NCI-H1694 (cell line): ENCODE measurements at places on chromosomes 6 and 20.

- DNase-seq = no peak
These were observed 269.0 kb downstream of the UST start for GRCh38 chr6:149015535-149016525.

DNA sequence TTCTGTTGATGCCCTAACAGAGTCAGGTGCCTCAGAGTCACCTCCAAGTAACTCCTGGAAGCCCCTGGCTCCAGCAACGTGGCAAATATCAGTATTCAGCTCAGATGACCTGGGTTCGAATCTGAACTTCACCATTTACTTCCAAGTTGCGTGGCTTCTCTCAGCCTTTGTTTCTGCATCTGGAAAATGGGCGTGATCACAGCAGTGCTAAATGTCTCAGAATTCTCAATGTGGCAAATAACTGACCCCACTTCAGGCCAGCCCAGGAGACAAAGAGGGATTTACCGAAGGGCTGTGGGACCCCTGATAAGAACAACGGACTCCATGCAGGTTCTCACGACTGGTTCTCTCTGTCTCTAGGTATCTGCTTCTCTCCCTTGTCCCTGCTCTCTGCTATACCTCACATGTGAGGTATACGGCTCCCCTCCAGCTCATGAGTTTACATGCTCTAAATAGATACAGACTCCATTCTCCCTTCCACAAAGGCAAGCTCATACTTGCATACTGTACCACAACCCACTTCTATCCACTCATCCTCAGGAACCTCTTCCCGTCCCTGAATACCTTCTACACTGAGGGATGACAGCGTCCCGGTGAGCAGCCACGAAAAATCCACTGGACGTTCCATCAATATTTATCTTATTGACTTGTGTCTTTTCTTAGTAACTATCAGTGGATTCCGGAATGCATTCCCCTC, 84.1 kb downstream of the SNX5 start:
- DNase-seq = no peak

- no peak for DNase-seq
These were observed 62.0 kb downstream of the OR2J2 start for GRCh38 chr6:29232725-29233124.

DNA sequence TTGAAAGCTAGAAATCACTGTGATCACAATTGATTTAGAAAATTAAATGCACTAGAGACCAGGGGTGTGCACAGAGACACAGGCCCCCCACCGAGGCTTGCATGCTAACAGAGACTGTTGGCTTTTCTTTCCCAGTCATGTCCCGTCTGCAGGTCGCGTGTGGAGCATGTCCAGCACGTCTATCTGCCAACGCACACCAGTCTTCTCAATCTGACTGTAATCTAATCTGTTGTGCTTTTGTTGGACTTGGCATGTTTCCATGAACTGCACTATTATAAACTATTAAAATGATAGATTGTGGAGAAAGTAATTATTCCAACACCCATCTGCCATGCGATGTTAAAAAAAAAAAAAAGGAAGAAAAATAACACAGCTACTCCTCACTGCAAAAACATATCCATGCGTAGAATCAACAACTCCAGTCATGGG, 17.7 kb downstream of the MYLIP start:
- DNase-seq = peak; percentile 88

GRCh38 chr6:15622045-15622740, 40.6 kb downstream of the DTNBP1 start:
- DNase-seq = peak; percentile 5

DNA sequence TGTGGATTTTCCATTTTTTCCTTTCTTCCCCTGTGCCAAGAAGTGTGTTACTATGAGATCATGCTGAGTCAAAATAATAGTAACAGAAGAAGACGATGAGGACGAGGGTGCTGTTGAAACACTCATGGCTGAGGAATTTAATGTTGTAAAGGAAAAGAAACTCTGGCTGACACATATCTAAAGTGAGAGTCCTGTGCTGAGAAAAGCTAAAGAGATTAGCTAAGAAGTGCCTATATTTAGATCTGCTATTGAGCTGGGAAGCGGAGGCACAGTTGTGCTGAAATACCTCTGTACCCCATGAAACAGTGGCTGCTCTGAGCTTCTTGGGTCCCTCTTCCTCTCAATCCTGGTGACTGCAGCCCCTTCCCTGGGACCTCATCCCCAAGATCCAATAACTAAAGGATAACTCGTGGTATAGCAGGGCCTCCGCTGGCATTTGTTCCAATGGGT, 1.1 kb upstream of the SYTL3 start:
- no peak for DNase-seq

DNA sequence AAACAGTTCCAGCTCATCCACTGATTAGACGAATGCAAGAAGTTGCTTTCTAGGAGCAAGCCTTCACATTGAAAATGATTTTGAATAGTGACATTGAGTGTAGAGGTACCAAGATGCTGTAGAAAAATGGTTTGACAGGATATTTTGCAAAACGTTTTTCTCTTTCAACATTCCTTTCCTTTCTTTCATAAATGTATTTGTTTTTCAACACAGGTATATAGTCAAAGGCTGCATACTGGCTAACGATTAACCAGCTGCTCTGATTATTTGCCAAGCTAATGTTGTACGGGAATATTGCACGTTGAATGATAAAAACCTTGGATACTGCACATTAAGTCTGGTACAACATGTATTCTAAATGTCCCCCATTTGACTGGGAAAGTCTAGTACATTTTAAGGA, 78.8 kb upstream of the TENT5A start:
- no peak for DNase-seq

- no peak for DNase-seq
These were observed 27.9 kb upstream of the SLC2A12 start for GRCh38 chr6:134080171-134080795.

- DNase-seq = no peak
These were observed 124.3 kb upstream of the TMEM170B start for GRCh38 chr6:11413117-11413687.

GRCh38 chr6:11604215-11604614, 66.7 kb downstream of the TMEM170B start:
- DNase-seq = no peak

- no peak for DNase-seq
These were observed 381.0 kb upstream of the ARID1B start for GRCh38 chr6:156396068-156396771.

DNA sequence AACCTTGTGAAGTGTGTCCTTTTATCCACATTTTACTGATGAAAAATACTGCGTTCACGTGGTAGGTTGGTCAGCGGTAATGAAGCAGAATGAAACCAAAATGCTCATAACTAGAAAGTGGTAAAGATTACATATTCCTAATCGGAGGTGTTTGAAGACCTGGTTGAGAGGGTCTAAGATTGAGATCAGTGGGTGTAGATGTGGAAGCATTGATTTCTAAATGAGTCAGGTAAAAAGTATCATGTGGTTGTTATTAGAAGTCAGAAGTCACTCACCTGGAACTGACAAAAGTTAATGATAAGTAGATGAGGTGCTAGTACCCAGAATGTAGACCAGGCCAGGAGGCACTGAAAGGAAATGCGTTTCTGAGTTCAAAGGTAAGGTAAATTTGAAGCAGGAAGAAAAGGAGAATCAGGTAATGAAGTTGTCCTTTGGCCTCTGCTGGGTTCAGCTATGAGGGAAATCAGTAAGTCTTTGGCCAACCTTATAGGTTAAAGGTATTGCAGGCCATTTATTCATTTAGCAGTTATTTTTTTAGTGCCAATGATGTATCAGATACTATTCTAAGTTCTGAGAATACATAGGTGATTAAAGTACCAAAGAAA, 31.2 kb downstream of the FAM83B start:
- no peak for DNase-seq

DNA sequence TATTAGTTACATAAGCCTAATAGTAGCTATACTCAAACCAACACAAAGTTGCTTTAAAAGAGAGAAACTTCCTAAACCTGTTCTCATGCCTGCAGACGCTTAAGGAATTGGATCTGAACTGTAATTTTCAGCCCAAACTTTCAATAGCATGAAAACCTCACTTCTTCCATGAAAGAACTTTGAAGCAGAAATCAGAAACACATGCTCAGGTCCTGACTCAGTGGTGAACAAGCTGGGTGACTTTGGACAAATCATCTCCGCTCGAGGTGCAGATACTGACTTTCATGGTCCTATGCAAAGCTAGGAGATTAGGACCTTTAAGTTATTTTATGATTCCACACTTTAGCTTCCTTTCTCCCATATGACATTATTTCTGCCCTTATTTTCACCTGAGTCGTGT, 36.5 kb downstream of the NOX3 start:
- no peak for DNase-seq

GRCh38 chr20:23325107-23325506, 25.5 kb upstream of the NXT1 start:
- no peak for DNase-seq

- DNase-seq = no peak
These were observed 21.2 kb upstream of the FRMD1 start for GRCh38 chr6:168100011-168100802.

DNA sequence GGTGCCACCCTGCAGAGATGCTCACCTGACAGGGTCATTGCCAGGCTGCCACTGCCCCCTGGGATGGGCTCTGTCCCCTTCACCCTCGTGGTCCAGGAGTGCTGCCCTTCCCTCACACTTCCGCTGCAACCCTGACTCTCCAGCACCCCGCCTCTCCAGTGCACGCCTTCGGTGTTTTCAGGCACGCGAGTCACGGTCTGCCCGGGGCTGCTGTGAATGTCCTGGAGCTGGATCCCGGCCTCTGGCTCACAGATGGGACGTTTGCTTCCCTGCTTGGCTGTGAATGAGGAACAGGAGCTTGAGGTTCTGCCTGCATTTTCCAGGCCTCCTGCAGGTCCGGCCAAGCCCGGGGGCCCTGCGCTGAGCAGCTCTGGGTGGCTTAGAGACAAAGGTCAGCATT, 343.4 kb downstream of the SMOC2 start:
- DNase-seq = no peak

DNA sequence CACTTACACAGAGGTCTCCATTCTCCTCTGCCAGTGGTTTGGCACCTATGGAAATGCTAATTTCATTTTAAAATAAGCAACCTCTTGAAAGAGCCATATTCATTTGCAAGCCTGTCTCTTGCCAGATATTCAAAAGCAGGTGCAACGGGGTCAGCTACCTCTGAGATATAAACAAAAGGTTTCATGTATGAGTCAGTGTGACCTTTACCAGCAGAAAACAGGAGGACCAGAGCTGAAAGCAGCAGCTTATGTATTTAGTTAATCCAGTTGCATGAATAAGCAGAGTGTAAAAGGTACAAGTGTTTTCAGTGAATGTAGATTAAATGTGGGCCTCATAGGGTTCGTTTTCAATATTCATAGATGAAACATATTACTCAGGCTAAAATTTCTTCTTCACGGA, 56.0 kb downstream of the TENT5A start:
- no peak for DNase-seq

DNA sequence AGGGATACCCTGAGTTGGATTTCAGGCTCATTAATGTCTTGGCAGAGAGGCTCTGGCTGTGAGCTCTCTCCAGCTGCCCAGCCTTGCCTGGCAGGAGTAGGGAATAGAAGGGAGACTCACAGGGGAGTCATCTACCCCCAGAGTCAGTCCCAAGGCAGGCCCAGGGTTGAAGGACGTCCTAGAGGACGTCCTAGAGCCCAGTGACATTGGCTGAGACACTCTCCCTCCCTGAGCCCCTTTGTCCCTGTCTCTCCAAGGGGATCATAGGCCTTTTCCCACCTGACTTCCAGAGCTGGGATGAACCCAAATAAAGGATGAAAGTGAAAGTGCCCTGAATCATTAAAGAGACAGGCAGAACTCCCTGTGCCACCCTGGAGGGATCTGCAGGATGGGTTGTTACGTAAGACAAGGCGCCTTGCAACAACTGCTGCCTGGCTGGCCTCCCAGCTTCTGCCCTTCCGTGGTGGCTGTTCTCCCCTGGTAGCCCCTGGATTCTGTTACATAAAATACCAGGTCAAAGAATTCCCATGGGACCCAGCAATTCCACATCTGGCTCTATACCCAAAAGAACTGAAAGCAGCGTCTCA, 53.6 kb upstream of the SIRPA start:
- no peak for DNase-seq

DNA sequence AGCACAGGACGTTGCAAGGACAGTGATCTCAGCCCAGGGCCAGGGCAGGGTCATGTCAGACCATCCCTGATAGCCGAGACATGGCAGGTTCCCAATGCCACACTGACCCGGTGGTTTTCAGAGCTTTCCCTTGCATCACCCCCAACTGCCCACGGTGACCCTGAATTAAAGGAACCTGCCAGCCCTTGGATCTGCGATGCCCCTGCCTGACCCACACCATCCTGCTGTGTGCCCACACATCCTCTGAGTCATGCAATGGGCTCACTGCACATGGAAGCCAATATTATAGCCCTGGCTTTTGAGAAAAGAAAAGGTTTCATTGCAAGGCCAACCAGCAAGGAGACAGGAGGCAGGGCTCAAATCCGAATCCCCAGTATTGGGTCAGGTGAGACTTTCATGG, 132.6 kb upstream of the CST7 start:
- DNase-seq = no peak

DNA sequence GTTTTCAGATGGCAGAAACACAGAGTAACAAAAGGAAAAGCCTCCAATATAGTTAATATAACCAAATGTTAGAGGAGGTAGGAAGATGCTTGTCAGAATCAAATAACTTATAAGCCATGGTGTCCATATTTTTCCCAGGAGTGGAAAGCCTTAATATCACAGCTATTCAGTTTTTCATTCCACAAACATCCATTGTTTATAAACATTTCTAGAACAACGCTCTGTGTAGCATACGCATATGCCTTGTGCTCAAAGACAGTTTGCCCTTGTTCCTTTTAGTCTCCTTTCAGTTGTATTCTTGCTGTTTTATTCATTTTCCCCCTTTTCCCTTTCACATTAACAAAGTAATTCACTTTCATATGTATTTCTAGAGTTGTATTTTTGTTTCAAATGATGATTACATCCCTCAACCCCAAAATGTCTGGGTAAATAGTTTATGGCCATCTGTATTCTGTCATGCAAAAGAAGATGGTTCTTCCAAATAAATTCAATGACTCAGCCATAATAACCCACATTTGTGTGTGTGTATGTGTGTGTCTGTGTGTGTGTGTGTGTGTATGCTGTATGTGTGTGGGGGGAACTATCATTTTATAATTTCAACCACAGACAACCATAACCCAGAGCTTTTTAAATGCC, 455.7 kb upstream of the SOX4 start:
- DNase-seq = no peak
